Skin of body (tissue), 3 donors: ENCODE measurements at places on chromosomes 16 and 17. TPM values are rescaled to one million over a fixed set of nuclear protein-coding genes. Genes with fewer than 3 reads are reported as not detected.

NPB gene
- total RNA-seq = 0.59 TPM

AANAT gene
- total RNA-seq = not detected

NKD1 gene
- total RNA-seq = 4.9 TPM

TPSD1 gene
- total RNA-seq = 1.3 TPM

KCNG4 gene
- total RNA-seq = not detected

HNF1B gene
- total RNA-seq = not detected

PIMREG gene
- total RNA-seq = 9.0 TPM

NEUROD2 gene
- total RNA-seq = not detected

CDRT15 gene
- total RNA-seq = not detected

SPATA22 gene
- 0.39 TPM for total RNA-seq

DNAAF8 gene
- total RNA-seq = 0.59 TPM

RUNDC3A gene
- total RNA-seq = 7.6 TPM

SRCIN1 gene
- total RNA-seq = 3.5 TPM
